Activated CD4-positive, alpha-beta T cell treated with anti-CD3 and anti-CD28 coated beads for 36 hours (primary cell): ENCODE measurements at places on chromosomes 5 and 9. TPM values are rescaled to one million over a fixed set of nuclear protein-coding genes. Genes with fewer than 3 reads are reported as not detected.

The EQTN gene
- total RNA-seq: not detected

GRCh38 chr9:107312376-107313050, 29.4 kb downstream of the RAD23B start:
- no peak overlapping the region for H3K4me3 ChIP-seq
- DNase-seq: no peak
- no peak overlapping the region for H3K27ac ChIP-seq
- H3K36me3 ChIP-seq: peaks cover 74% of the 10 kb centered on the region
- no peaks in the 10 kb centered on the region for H3K27me3 ChIP-seq

GRCh38 chr5:40220260-40220659, 459.5 kb upstream of the PTGER4 start:
- H3K36me3 ChIP-seq: peaks cover 8% of the 10 kb centered on the region
- H3K27me3 ChIP-seq: peaks cover 2% of the 10 kb centered on the region
- no peak overlapping the region for H3K4me3 ChIP-seq
- peak overlapping the region; percentile 20 for H3K27ac ChIP-seq
- H3K4me1 ChIP-seq: peaks cover 60% of the 10 kb centered on the region
- DNase-seq: no peak

The PDCD1LG2 gene
- 0.43 TPM for total RNA-seq

- peaks cover 33% of the 10 kb centered on the region for H3K36me3 ChIP-seq
- H3K4me1 ChIP-seq: peaks cover 5% of the 10 kb centered on the region
- no peaks in the 10 kb centered on the region for H3K27me3 ChIP-seq
- no peak overlapping the region for H3K27ac ChIP-seq
These were observed 63.4 kb downstream of the AUH start for GRCh38 chr9:91298311-91298710.

The GPR21 gene
- 0.78 TPM for total RNA-seq

The SPINK4 gene
- total RNA-seq: not detected

DNA sequence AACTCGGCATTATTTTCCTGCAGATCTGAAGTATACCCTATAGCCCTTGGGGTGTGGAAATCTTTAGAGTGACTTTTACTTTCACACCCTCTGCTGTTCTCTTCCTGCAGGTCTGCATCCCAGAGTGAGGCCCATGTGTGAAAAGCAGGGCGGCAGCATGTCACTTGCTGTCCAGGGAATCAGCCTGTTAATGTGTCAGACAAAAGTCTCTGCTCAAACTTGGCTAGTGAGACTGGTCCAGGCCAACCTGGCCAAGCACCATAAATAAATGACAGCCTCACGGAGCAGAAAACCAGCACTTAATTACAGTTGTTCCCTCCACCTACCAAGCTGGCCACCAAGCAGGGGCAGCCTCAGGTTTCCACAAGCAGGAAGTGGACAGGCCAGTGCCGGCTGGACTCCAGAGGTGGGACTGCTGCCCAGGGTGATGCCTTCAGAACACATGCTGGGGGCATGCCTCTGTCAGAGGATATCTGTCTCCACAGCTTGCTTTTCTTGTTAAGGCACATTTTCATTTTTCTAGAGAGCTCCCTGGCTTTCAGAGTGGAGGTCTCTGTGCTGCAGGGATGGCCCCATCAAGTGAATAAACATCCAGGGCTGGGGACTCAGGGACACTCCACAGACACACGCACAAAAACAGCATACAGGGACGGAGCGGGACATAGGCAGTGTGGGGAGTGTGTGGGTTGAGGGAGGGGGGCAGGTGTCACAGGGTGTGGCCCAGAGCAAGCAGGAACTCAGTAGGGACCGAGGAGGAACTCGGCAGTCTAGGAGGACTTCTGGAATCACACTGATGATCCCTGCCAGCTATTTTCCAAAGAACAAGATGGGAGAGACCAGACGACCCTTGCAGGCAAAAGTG, 243.8 kb upstream of the IRX1 start:
- H3K27ac ChIP-seq: no peak overlapping the region
- H3K36me3 ChIP-seq: no peaks in the 10 kb centered on the region
- no peak overlapping the region for H3K4me3 ChIP-seq
- H3K27me3 ChIP-seq: no peaks in the 10 kb centered on the region
- no peak for DNase-seq

The INSL6 gene
- not detected for total RNA-seq

- peaks cover 5% of the 10 kb centered on the region for H3K36me3 ChIP-seq
- no peaks in the 10 kb centered on the region for H3K27me3 ChIP-seq
- H3K4me1 ChIP-seq: peaks cover 14% of the 10 kb centered on the region
- DNase-seq: no peak
- no peak overlapping the region for H3K27ac ChIP-seq
These were observed 19.1 kb downstream of the LPCAT1 start for GRCh38 chr5:1504617-1505016.

- H3K4me3 ChIP-seq: no peak overlapping the region
- H3K4me1 ChIP-seq: no peaks in the 10 kb centered on the region
- DNase-seq: no peak
- H3K27me3 ChIP-seq: peaks cover 30% of the 10 kb centered on the region
- H3K36me3 ChIP-seq: no peaks in the 10 kb centered on the region
- H3K27ac ChIP-seq: no peak overlapping the region
These were observed 20.9 kb downstream of the FOXI1 start for GRCh38 chr5:170126626-170127025.

The DNM1 gene
- total RNA-seq: 0.72 TPM

- H3K4me1 ChIP-seq: peaks cover 6% of the 10 kb centered on the region
- H3K4me3 ChIP-seq: no peak overlapping the region
- no peak overlapping the region for H3K27ac ChIP-seq
- DNase-seq: no peak
These were observed 20.7 kb downstream of the PLK2 start for GRCh38 chr5:58439094-58439644.

The MOB3B gene
- total RNA-seq: 0.80 TPM

GRCh38 chr9:120032639-120033038, 547.3 kb downstream of the CDK5RAP2 start:
- no peaks in the 10 kb centered on the region for H3K4me1 ChIP-seq
- H3K36me3 ChIP-seq: no peaks in the 10 kb centered on the region
- no peak overlapping the region for H3K27ac ChIP-seq
- H3K27me3 ChIP-seq: peaks cover 6% of the 10 kb centered on the region

GRCh38 chr5:36599986-36600779, 6.2 kb upstream of the SLC1A3 start:
- no peak overlapping the region for H3K27ac ChIP-seq
- no peak overlapping the region for H3K4me3 ChIP-seq
- no peak for DNase-seq
- no peaks in the 10 kb centered on the region for H3K4me1 ChIP-seq
- no peaks in the 10 kb centered on the region for H3K36me3 ChIP-seq

GRCh38 chr5:169805527-169805934, 168.5 kb downstream of the DOCK2 start:
- H3K27me3 ChIP-seq: no peaks in the 10 kb centered on the region
- peak overlapping the region; percentile 38 for H3K4me3 ChIP-seq
- peaks cover 51% of the 10 kb centered on the region for H3K4me1 ChIP-seq
- H3K27ac ChIP-seq: peak overlapping the region; percentile 98
- peaks cover 61% of the 10 kb centered on the region for H3K36me3 ChIP-seq

DNA sequence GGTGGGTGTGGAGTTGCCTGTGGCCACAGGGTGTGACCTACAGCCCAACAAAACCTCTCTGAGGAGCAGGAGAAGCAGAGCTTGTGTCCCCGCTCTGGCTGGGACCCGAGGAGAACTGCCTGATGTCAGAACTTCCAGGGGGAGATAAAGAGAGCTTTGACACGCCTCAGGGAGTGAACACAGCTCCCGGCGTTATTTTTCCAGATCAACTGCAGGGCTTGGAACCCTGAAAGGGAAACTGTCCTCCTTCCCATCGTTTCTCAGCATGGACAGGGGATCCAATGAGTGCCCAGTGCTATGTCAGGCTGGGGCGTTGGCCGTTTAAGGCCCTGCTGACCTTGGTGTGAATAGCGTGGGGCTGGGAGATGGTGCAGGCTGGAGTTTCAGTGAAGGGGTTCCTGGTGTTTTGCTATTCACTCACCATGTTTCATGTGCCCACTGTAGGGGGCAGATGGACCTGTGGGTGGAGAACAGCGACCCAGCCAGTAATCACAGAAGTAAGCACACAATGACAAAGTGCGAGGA, 22.0 kb downstream of the GADD45G start:
- no peak overlapping the region for H3K4me3 ChIP-seq
- no peak overlapping the region for H3K27ac ChIP-seq

The MGAT1 gene
- 125 TPM for total RNA-seq

DNA sequence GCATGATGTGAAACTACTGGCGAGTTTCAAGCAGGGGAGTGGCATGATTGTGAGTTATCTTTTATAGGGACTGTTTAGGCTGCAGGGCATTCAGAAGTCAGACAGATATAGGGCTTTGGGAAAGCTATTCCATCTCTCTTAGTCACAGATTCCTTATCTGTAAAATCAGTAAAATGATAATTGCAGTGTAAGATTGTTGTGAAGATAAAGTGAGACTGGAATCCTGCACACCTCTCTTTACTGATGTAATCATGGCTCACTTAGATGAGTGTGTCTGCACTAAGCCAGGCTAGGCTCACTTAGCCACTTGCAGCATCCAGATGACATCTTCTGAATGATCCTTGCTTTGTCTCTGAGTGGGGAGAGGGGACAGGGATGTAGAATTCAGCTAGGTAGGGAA, 81.8 kb upstream of the MAMDC2 start:
- DNase-seq: no peak
- H3K36me3 ChIP-seq: no peaks in the 10 kb centered on the region
- peaks cover 4% of the 10 kb centered on the region for H3K27me3 ChIP-seq

DNA sequence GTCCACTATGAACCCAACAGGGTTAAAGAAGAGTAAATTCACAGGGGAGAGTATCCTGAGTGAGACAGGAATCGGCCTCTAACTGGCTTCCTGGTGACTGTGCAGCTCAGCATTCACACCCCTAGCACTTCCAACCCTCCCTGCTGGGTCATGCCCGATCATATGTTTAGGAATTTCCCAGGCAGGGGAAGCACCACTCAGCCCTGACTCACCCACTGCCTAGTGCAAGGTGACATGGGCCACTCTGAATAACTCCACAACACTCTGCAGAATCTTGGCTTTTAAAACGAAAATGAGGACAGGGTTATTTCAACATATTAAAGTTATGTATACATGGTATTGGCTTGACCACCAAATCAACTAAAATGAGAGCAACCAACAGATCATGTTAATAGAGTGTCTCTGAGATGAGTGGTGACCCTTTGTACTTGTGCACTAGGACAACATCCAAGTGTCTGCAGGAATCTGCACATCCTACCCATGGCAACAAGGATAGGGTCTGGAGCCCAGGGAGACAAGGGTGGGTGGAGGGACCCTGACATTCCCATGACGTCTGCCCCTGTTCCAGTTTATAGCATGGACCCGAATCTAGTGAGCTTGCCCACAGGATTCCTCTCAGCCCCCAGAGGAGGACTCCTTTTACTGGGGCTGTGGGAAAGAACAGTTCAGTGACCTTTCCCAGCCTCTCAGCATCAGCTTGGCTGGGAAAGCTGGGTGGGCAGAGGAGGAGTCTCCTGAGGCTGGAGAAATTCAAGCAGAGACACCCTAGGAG, 485.8 kb downstream of the SEMA5A start:
- no peak for DNase-seq
- H3K4me1 ChIP-seq: no peaks in the 10 kb centered on the region
- H3K36me3 ChIP-seq: no peaks in the 10 kb centered on the region
- no peaks in the 10 kb centered on the region for H3K27me3 ChIP-seq

The ZFP2 gene
- 0.37 TPM for total RNA-seq

The TMEM215 gene
- total RNA-seq: not detected
